ENCODE measurements at places on chromosomes 1 and 21.

DNA sequence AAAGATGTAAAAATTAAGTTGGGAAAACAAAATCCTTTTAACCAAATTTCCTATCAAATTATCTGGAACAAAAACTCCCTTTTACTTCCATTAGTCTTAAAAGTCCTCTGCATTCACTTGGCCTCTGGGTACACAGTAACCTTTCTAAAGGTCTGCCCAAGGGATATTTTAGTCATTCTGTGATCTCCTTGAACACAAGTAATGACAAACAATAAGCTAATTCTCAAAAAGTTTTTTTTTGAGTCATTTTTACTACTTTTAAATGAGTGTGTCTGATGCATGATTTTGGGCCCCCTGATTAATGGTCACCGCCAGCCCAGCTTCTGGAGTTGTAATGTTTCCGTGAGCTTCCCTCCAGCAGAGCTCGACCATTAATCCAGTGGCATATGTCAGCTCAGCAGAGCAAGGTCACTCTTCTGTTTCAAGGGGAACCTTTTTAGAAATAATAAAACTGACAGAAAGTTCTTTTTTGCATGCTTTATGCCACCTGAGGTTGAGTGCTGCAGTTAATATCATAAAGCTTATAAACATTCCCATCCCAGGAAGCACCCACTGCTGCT is 14.3 kb downstream of the SAMSN1 start:
- DNase-seq = no peak

- no peak for DNase-seq
Observed at GRCh38 chr1:246083416-246083815, 423.7 kb downstream of the SMYD3 start.

DNA sequence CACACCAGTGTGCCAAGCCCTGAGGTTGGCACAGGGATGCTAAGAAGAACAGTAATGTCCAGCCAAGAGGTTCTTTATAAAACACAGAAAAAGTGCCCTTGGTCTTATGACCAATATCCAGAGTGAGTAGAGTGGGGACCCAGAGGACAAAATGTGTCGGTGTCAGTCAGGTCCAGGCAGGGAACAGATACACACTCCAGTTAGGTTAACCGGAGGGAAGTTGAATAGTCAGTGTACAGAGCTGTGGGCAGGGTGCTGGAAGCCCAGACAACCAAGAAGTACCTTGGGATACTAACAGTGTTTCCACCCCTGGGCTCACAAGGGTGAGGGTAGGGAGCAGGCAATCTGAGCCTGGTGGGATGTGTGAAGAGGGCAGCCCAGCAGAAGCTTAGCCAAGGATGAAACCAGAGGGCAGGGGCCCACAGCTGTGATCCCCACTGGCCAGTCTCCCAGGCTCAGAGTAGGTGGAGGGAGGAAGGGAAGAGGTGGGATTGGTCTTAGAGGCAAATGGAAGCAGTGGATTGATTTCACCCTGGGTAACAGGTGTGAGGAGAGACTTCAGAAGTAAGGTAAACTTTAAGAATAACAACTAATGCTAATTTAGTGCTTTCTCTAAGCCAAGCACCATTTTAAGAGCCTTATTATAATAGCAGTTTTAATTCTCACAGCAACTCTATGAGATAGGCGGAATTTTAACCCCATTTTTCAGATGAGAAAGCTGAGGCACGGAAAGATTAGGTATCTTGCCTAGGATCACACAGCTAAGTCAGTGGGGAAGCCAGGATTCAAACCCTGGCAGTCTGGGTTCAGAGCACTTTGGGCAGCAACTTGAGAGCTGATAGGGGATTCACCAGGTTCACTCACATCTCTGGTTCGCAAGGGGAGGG is 143.4 kb upstream of the HOOK1 start:
- no peak for DNase-seq

DNA sequence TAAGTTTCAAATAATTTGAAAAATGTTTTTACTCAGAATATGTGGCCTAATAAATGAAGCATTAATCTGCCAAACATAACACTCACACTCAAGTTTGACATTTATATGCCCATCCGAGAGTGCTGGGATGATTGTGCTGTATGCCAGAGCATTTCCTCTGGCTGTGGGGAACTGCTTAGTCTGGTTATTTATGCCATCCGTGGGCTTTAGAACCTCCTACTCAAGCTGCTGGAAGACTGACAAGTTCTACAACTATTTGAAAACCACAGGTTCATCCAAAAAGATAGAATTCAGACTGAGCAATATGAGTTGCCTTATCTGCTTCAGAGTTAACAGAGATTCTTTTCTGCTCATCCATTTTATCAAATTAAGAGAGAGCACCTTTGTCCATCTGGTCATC is 25.9 kb downstream of the PCNX2 start:
- DNase-seq = no peak

GRCh38 chr1:245288796-245289195 is 134.0 kb downstream of the KIF26B start:
- no peak for DNase-seq

- DNase-seq = no peak
Observed at GRCh38 chr21:37986751-37987399, 70.6 kb upstream of the KCNJ6 start.

DNA sequence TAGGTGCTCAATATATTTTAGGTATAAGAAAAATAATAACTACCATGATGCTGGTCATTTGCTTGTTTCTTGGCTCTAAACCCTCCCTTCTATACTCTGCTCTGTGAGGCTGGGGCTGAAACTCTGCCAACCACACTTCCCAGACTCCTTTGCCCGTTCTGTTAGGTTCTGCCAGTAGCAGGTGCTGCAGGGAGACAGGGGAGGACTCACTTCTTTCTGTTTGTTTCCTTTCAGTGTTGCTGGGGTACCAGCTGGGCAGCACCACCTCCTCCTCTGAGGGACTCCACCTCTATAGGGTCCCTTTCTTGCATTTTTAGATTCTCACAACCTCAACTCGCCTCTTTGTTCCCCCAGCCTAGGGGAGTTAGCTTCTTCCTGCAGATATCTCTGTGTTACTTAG is 17.0 kb upstream of the SH2D2A start:
- no peak for DNase-seq

DNA sequence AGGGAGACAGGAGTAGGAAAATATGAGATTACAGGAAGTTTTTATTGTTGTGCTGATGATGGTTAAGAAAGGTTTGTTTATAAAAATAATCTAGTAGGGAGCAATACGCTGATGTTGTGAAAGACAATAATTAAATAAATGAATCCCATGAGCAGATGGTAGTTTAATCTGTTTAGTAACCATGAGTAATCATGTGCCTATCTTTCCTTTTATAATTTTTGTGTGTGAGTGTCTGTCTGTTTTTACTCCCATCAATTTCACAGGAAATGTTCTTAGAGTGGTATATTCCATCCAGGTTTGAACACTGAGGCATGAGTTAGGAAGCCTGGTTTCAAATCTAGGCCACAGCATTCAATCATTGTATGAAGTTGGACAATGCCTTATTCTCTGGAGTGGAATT is 180.5 kb downstream of the OLFM3 start:
- DNase-seq = no peak

GRCh38 chr21:33794596-33794995 is 121.0 kb downstream of the ATP5PO start:
- DNase-seq = no peak

- no peak for DNase-seq
Observed at GRCh38 chr1:14138135-14138506, 438.1 kb downstream of the PRDM2 start.

- no peak for DNase-seq
Observed at GRCh38 chr21:40208206-40208947, 341.1 kb downstream of the PCP4 start.

- DNase-seq = no peak
Observed at GRCh38 chr1:187971851-187972250, 1143.1 kb downstream of the PLA2G4A start.

- no peak for DNase-seq
Observed at GRCh38 chr1:70528590-70529333, 117.7 kb downstream of the CTH start.

DNA sequence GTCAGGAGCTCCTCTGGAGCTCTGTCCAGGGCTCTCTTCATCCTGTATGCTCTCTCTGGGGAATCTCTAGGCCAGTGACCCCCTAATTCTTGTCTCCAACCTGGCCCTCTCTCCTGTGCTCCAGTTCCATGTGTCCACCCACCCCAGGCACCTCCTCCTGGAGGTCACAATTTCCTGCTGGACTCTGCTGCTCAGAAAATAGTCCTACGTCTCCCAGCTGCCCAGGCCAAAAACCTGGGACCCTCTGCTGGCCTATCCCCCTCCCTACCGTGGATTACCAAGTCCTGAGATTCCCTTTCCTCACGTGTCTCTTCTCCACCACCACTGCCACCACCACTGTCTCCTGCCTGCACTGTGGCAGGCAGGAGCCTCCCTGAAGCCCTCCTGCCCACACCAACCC is 11.7 kb downstream of the NES start:
- no peak for DNase-seq

- DNase-seq = no peak
Observed at GRCh38 chr1:32868085-32868484, 2.6 kb downstream of the FNDC5 start.

- DNase-seq = no peak
Observed at GRCh38 chr1:32767156-32767555, 50.0 kb downstream of the YARS1 start.

GRCh38 chr1:66540434-66541032 is 6.6 kb downstream of the SGIP1 start:
- DNase-seq = no peak

DNA sequence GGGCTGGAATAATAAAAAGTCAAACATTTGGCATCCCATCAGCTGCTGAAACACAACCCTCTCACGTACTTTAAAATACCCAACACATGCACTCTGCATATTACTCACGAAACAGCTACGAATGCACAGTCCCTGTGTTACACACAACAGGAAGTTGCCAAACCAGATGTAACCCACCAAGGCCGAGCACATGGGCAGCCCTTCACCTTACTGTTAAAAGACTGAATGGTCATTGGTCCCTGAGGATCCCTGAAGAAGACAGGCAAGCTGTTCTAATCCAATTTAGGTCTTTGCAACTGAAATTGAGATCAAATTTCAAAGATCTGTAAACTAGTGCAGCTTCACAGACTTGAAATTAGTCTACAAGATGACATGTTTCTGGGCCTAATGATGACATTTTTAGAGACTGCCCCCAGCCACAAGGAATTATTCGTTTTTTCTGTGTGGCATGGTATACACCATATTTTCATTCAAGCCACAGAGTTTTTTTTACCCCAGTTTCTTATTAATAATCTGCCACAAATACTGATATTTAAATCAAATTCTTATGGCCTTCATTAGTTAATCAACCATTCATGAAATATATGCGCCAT is 25.6 kb upstream of the IER5 start:
- DNase-seq = no peak

- no peak for DNase-seq
Observed at GRCh38 chr1:235708390-235708962, 58.9 kb upstream of the GNG4 start.

GRCh38 chr1:153659175-153659534 is 652 bp downstream of the SNAPIN start:
- DNase-seq = no peak

DNA sequence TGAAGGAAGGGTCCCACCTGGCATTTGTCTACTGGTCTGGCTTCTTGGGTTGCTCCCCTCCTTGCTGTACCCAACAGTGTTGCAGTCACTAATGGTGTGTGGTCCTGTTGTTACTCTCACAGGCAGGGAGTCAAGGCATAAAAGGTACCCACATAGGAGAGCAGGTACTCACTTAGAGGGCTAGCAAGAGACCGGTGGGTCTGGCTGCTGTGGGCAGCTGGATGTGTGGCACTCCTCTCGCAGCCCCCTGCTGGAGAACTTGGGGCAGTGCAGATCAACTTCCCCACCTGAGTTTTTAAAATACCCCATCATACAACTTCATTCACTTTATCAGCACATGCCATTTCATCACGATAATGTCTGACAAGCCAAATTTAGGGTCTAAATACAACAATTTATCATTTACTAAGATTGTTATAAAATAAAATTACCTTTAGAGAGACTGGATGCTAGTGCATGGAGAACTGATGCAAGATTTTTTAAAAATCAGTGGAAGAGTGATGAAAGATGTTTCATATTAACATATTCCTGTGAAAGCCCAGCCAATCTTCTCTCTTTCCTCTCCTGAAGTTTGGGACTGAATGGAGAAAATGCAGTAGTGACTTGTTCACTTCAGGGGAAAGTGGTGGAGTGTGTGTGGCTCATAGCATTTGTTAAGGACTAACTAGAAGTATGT is 42.8 kb downstream of the ACP6 start:
- peak; percentile 13 for DNase-seq

DNA sequence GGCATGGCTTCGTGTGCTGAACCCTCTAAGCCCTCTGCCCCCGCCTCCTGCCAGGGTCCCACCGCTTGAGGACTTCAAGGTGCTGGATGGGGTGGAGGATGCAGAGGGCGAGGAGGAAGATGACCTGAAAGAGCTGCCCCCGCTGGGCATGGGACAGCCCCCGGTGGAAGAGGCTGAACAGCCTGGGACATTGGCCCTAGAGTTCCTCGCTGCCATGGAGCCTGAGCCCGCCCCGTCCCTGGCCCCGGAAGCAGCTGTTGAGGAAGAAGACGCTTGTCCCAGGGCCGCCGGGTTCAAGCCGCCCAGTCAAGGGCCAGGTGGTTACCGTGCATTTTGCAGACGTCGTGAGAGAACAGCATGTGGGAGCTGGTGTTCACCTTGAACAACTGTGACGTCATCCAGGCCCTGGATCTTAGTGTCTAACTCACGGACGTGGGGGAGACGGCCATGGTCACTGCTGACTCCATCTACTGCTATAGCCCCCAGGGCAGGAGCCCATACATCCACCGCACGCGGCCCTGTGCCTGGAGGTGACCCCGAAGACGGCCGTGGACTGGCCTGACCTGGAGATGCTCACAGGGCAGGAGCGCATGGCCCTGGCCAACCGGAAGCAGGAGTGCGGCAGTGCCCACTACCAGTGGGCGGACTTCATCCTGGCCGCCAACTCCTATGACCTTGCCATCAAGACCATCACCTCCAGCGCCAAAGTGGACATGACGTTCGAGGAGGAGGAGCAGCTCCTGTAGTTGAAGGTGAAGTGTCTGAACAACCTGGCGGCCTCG is 90.1 kb downstream of the PPP1R12B start:
- DNase-seq = no peak

DNA sequence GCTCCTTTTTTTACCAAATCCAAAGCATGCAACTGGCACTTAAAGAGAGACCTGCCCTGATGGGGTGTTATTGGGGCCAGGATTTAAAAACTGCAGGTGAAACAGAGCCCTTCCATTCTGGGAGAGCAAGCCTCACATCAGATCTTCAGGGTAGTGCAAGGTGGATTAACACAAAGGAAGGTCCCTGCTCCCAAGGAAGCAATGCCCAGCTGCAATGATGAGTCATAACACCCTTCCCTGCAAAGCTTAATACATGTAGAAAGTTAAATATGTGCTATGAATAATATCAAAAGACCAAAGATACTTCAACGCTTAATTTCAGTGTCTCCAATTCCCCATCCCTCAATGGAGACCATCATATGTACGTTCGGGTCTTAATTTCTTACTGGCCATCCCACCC is 508.0 kb downstream of the OMA1 start:
- DNase-seq = no peak

- no peak for DNase-seq
Observed at GRCh38 chr21:28794371-28794851, 198.3 kb downstream of the LTN1 start.

DNA sequence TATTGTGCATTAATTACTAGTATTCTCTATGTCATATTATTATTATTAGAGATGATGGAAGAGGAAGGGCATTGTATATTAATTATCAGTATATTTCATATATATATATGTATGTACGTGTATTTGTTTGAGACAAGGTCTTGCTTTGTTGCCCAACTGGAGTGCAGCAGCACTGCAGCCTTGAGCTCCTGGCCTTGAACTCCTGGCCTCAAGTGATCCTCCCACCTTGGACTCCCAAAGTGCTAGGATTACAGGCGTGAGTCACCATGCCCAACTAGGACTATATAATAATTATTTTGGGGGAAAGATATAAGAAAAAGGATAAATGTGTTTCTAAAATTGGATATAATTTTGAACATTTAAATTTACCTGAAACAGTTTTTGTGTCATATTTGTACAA is 63.2 kb upstream of the USP24 start:
- DNase-seq = no peak
